ENCODE measurements at places on chromosomes 2 and 18. TPM values are rescaled to one million over a fixed set of nuclear protein-coding genes. Genes with fewer than 3 reads are reported as not detected.

The C2orf78 gene
- total RNA-seq: not detected

The ZNF385B gene
- 0.49 TPM for total RNA-seq

The MXD1 gene
- total RNA-seq: 5.9 TPM

The ACMSD gene
- not detected for total RNA-seq

The GAREM2 gene
- 4.2 TPM for total RNA-seq

The TSPYL6 gene
- not detected for total RNA-seq

The GULP1 gene
- total RNA-seq: 3.2 TPM

The CAPN14 gene
- total RNA-seq: not detected

The TSGA10 gene
- 2.1 TPM for total RNA-seq

The CCDC148 gene
- total RNA-seq: not detected

The DSC3 gene
- total RNA-seq: under 0.01 TPM

The ALK gene
- total RNA-seq: not detected

The SIX2 gene
- 130 TPM for total RNA-seq

The FTCDNL1 gene
- not detected for total RNA-seq

Measured in cardiac ventricle fibroblast (primary cell).